ENCODE measurements at places on chromosomes 16 and 17.

- DNase-seq, result no peak
Measured at GRCh38 chr16:84408856-84409255, 40.5 kb downstream of the ATP2C2 start.

- DNase-seq, result no peak
Measured at GRCh38 chr16:10180042-10180770, 2.0 kb downstream of the GRIN2A start.

DNA sequence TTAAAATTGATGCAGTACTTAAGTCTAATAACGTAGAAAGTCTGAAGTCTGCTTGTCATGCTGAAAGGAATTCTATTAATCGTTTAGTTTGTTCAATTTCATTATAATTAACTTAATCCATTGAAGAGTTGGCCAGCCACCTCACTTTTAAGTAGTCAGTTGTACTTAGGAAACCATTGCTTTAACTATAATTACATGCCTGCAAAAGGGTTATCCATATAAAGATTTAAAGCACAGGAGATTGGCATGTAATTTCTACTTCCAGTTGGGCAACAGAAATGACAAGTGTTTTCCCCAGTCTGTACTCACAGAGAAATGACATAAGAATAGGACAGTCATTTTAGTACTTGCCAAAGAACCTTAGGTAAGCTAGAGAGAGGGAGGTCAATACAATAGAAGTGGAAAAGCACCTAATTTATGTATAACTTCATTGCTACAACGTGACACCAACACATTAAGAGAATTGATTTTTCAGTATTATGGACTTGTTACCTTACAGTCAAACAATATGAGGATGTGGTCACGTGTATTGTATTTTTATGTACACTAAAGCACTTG, 3.7 kb upstream of the USP32 start:
- no peak for DNase-seq

GRCh38 chr17:55764610-55765009, 13.8 kb downstream of the PCTP start:
- DNase-seq, result no peak

GRCh38 chr16:51237861-51238378, 86.8 kb upstream of the SALL1 start:
- no peak for DNase-seq

- DNase-seq, result no peak
Measured at GRCh38 chr16:19113577-19114358, at the start of gene ITPRIPL2. Gene ITPRIPL2, plus strand, starts transcription at chr16:19113964. Its CDS starts 498 bp downstream, at chr16:19114462.

DNA sequence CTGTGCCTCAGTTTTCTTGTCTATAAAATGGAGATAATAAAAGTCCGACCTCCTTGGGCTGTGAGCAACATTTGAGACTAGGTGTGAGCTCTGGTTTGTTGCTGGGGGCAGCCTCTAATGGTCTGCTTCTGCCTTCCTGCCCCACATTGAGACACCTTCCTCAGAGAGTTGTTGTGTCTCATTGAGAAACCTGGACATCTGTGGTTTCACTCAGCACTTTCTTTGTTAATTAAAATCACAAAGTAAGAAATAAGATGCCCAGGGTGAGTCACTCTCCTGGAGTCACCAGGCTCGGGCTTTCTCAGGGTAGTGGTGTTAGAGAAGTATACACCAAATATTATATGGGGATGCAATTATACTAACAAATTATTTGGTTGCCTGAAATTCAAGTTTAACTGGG, 389.2 kb upstream of the SALL1 start:
- no peak for DNase-seq

GRCh38 chr17:44348234-44348987, 3.3 kb downstream of the GRN start:
- DNase-seq, result no peak

DNA sequence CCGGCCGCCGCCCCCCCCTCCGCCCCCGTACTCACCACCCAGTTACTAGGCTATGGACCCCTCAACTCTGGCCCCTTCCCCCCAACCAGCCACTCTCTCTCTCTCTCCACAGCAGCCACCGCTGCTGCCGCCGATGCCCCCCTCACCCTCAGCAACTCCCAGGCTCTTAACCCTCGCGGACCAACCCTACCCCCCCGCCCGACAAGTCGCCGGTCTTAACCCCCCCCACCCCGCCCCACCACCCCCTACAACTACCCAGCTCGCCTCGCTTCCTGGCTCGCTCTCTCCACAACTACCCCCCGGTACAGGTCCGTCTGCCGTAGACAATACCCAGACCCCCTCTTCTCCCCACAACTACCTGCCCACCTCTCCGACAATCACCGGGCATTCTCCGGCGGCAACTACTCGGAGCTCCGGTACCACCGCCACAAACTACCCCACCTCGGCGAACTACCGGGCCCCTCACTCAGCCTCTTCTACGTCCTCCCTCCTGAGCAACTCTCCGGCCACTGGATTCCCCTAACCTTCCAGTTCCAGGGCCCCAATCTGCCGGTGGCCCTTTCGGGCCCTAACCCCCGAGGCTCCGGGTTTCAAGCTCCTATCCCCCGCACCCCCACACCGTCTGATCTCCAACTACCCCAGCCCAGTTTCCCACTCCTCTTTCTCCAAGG, 702 bp downstream of the PHF23 start:
- DNase-seq, result no peak

DNA sequence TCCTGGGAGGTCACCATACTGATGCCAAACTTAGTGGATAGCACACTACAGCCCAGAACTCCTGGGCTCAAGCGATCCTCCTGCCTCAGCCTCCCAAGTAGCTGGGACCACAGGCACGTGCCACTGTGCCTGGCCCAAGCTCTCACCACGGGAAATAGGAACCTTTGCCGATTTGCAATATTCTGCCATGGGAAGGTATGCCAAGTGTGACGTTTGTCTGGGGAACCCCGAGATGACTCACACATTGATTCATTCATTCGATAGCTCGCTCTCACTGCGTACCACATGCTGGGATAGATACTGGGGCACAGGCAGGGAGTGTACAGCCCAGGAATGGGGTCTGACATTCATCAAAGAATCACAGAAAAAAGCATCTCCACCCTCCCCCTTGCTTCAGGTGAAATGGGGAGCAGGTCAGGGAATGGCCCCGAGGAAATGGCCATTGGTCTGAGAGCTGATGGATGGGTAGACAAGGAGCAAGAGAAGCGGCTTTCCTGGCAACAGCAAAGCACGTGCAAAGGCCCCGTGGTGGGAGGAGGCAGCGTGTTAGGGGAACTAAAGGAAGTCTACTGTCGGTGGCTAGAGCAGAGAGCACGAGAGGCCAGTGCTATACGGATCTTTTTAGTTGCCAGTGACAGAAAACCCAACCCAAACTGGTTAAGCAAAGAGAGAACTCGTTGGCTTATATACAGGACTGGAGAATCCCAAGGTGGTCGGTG, 44.1 kb downstream of the DNAH17 start:
- DNase-seq, result no peak

GRCh38 chr17:70535986-70536385, 366.7 kb downstream of the KCNJ2 start:
- no peak for DNase-seq

- no peak for DNase-seq
Measured at GRCh38 chr16:391885-392335, 5.1 kb upstream of the NME4 start.

DNA sequence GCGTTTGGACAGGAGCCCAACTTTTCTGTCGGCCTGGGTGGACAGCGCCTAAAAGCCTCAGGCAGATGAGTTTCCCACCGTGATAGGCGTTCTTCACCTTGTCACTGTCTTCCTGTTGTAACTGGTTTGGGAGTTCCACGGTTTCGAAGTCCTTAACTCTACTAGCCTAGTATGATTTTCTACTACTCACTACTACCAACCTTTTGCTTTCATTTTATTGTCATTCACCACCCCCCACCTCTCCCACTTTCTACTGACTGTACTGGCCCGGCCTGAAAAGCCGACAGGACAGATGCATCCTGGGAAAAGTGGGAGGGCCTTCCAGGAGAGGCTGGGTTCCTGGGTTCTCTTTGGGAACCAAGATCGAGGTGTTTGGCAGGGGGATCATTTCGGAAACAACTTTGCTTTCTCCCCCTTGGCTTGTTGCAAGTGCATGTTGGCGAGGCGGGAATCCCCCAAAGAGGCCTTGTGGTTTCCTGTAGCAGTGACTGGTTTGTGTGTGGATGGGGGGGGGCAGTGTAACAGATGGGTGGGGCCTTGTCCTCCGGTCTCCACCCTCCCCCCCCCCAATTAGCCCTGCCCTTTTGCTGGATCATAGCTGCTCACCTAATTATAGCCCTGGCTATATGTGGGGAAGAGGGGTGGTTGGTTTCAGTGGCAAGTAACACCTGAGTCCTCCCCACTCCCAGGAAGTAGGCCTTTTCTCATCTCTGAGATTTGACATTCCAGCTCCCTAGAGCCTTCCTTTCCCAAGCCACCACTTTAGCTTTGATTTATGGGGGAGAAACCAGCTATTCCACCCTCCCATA, 1.4 kb downstream of the EIF5A start:
- no peak for DNase-seq

DNA sequence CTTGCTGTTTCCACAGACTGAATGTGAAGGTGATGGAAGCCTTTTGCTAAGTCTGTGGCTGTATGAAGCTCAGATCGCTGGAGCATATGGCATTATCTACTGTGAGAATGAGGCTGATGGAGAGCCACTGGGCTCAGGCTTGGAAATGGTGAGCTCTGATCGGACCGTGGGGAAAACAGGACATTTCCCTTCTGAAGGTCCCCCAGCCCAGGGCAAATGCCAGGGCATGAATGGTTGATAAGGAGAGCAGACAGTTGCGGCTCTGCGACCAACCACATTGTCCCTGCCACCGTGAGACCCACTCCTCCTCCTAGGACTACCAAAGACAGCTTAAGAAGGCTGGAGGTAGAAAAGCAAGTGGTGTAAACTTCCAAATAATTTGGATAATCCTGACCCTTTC, 4.7 kb upstream of the CUEDC1 start:
- DNase-seq, result no peak

DNA sequence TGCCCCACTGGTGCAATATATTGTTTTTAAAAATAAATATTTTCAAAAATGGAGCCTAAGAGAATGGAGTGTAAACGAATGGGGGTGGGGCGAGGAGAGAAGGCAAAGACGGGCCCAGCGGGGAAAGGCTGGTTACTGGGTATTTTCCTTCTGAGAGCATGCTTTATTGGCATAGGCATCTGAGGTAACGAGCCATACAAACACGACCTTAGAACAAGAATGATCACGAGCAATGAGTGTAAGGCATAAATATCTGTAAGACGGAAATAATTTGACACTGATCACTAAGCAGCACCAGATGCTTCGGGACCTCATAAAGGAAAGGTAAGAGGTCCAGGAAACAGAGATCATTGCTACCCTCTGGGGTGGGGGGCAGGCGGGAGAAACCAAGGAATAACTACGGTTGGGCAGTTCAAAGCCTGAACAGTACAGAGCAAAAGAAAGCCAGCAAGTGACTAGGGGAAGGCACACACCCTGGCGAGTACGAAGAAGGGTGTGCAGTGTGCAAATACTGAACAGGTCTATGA, 959 bp downstream of the SSH2 start:
- DNase-seq, result no peak

GRCh38 chr16:19505600-19506303, 16.1 kb downstream of the GDE1 start:
- DNase-seq, result no peak

DNA sequence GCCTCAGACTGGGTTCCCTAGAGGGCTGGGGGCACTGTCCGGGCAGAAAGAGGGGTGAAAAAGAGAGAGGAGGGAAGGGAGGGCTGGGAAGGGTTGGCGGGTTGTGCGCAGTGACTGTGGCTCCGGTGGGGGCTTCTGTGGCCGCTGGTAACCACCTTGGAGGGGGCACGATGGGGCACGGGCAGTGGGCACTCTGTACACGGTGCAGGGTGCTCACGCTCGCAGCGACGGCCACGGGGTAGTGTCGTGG, 588 bp downstream of the PLLP start:
- DNase-seq, result no peak

GRCh38 chr16:11460820-11461594, 115.7 kb downstream of the RMI2 start:
- DNase-seq, result no peak

DNA sequence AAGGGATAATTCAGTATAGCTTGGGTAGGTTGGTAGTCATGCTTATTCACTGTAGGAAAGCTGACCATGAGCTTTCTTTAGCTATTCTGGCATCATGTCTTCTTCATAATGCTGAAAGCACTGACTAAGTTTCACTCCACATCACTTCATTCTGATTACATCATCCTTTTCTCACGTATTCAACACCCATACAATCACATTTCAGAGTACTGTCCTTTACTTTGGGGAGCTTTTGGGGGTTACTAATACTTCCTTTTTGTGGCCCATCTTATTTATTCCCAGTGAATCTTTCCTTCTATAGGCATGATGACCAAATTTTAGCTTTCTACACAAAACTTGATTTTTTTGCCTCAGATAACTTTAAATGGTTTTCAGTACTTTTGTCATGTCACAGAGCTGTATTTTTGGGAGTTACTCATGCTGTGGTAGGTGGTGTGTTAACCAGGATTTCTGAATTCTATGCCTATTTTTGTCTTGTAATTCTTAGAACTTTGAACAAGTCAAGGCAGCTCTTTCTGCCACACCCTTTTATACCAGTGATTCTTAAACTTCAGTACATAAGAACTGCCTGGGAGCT, 23.5 kb downstream of the TADA2A start:
- DNase-seq, result no peak

GRCh38 chr17:59287891-59288290, 43.6 kb upstream of the YPEL2 start:
- DNase-seq, result no peak

GRCh38 chr17:37305406-37305905, 70.3 kb upstream of the C17orf78 start:
- DNase-seq, result no peak

GRCh38 chr16:68374246-68374805, 63.5 kb downstream of the PRMT7 start:
- DNase-seq, result no peak

- DNase-seq, result no peak
Measured at GRCh38 chr16:51497541-51498211, 346.6 kb upstream of the SALL1 start.

GRCh38 chr17:46059486-46059885, 60.4 kb downstream of the STH start:
- no peak for DNase-seq

DNA sequence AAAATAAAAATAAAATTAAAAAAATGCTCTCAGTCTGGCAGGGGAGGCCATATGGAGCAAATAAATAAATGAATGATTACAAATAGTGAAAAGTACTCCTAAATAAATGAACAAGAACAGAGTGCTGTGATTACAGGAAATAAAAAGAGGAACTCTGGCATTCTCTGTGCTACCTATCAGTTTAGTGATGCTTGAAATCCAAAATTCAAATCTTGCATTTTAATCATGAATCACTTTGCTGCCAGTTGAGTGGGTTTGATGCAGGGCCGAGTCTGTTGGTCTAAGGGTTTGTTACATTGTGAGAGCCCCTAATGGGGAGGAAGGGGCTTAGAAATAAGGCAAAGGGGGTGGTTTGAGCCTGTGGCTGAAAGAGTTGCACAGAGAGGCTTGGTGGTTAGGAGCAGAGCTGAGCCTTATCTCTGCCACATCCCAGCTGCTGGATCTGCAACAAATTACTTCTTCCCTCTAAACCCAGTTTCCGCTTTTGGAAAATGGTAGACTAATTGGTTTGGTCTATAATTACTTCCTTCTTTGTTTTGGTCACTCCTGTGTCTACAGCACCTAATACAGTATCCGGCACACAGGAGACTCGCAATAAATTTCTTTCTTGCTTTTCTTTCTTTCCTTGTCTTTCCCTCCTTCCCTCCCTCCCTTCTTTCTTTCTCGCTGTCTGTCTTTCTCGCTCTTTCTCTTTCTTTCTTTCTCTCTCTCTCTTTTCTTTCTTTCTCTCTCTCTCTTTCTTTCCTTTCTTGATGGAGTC, 6.3 kb upstream of the ABCC1 start:
- peak; percentile 41 for DNase-seq

Measured in LNCaP clone FGC (cell line).